ENCODE measurements at places on chromosomes 13 and 19.

DNA sequence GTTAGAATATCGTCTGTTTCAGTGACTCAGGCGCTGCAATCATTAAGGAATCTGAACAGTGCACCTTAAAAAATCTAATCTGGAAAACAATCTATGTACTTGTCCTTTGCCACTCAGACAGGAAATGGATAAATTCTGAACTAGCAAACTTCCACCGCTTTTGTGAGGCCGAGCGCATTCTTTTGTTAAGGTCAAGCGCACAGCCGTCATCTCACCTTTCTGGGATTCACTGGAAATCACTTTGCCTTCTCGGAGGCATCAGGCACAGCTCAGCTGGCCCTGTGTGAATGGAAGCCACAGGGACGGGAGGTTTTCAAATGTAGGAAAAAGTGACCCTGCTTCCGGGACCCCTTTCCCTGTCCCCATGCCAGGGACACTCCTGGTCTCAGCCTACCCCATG is 28.2 kb upstream of the SPACA7 start:
- DNase-seq = no peak

DNA sequence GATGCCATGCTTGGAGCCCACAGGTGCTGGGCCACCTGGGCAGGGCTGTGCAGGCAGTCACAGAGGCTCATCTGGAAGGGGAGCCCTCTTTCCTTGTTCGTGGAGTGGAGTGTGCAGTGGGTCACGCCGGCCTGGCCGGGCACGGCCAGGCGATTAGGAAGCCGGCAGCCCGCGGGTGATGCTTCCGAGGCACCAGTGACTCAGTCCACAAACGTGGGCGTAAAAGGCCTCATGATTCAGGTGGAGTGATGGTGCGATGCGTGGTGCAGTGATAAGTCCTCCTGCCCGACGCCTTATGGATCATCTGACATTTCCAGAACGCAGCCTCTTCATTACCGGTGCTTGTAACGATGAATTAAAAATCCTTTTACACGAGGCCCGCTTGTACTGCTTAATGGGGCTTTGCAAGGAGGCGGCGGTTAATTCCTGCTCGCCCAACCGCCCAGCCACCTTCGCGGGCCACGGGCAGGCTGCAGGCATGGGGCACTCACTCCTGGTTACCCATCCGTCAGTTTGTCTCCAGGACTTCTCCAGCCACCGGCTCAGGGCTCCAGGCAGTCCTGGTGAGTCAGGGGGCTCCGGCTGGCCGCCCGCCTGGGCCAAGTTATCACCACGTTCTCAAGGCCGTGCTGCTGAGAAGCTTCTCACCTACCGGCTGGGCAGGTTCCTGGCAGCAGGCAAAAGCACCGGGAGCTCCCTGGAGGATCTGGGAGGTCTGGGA is 172.4 kb downstream of the KDM4B start:
- no peak for DNase-seq

GRCh38 chr19:18940769-18941627 is at the start of gene HOMER3:
Gene HOMER3 (minus strand): TSS chr19:18941217. CDS start chr19:18938982, 2,235 bp downstream.
- peak; percentile 76 for DNase-seq

DNA sequence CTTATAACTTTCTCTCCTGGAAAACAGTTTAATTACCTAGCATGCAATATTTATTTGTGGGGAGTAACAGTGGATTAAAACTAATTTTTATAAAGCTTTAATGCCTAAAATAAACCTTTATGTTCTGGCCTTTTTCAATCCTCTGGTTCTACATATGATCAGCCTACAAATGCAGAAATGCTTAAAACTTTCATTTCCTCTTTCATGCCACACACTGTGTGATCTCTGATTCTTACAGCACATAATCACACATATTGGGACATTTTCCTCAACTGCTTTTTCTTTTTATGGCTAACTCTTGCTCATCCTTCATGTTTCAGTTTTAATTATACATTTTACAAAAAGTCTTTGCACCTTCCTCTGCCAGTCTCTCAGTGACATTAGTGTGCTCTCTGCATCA is 910.8 kb upstream of the SLITRK6 start:
- DNase-seq = no peak

- DNase-seq = no peak
Measured at GRCh38 chr19:5112681-5113575, 144.0 kb downstream of the KDM4B start.

- DNase-seq = no peak
Measured at GRCh38 chr19:51820011-51820410, 25.1 kb downstream of the FPR3 start.

- no peak for DNase-seq
Measured at GRCh38 chr13:39335721-39336120, 267.3 kb downstream of the LHFPL6 start.

- DNase-seq = no peak
Measured at GRCh38 chr19:35628264-35628564, 622 bp upstream of the RBM42 start.

DNA sequence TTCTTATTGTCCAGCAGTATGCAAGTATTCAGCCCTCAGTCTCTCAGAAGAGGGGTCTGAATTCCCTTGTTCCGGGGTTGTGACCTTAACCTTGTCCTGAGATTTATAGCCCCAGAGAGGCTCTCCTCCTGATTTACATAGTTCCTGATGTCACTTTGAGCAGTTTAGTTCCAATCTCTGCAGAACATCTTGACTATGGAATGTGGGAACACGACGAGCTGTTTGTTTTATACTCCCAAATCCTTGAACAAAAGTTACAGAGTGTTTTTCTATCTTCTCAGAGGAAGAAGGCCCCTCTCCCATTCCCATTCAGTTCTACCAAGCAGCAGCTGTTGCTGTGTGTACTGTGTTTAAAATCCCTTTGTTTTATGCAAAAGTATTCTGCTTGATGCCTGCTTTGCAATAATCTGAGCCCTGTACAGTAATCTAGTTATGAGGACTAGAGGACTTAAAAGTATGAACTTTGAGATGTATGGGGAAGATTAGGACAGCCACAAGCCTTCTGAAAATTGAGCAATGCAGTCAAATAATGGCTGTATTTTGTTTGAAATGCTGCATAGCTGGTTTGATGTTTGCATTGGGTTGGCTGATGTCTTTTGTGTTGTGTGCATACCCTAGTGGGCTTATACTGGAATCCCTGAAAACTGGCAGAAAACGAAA is 74.7 kb downstream of the KL start:
- DNase-seq = no peak

GRCh38 chr13:31032528-31033113 is 100.2 kb downstream of the TEX26 start:
- no peak for DNase-seq

- no peak for DNase-seq
Measured at GRCh38 chr13:113157206-113157928, 1.1 kb upstream of the PROZ start.

- no peak for DNase-seq
Measured at GRCh38 chr19:18300930-18301717, 19.7 kb upstream of the JUND start.

- DNase-seq = no peak
Measured at GRCh38 chr19:35204799-35205732, 23.5 kb downstream of the FAM187B start.

DNA sequence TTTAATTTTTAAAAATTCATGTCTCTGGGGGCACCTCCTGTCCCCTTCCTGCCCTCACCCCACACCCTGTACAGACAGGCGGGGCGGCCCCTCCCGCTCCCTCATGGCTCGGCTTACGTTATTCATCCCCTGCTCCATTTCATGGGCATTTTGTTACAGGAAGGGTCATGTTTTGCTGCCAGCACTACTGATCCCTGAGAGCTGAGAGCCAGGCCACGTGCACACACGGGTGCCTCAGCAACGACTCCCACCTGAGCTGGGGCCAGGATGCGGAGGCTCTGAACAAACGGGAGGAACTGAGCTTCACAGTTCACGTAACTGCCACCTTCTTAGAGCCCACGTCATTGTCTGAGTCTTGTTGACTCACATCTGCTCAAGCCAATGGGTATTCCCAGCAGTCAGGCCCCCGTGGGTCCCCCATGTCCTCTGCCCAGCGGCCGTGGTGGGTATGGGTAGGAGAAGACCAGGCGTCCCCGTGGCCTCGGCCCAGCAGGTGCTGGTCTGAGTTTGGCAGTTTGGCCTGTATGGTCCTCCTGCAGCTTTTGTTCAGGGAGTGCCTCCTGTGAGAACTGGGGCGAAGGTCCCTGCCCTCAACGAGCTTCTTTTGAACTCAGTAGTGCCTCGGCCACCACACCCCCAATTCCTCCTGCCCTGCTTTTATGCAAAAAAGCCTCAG is 16.4 kb upstream of the TMEM255B start:
- no peak for DNase-seq

GRCh38 chr13:113077566-113077952 is 28.0 kb upstream of the F7 start:
- no peak for DNase-seq

- DNase-seq = no peak
Measured at GRCh38 chr19:43966079-43966694, 15.2 kb downstream of the ZNF221 start.

- DNase-seq = no peak
Measured at GRCh38 chr19:1567116-1567847, 843 bp downstream of the MEX3D start.

- no peak for DNase-seq
Measured at GRCh38 chr13:51769455-51770127, 34.4 kb downstream of the DHRS12 start.

DNA sequence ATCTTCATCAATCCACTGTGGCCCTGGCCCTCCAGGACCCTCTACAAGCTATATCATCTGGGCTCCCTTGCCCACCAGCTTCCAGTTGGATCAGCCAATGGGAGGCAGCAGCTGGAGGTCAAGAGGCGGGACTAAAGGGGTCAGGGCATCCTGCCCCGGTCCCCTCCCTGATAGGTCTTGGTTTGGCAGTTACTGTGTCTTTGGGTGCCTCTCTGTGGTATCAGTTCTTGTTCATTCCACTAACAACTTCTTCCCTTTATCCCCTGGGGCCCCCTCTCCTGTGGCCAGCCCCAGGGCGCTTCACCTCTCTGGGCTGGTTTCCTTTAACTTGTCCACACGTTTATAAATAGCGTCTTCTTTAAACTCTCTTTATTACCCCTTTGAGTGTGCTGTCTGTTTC is 83.6 kb downstream of the DCT start:
- no peak for DNase-seq

DNA sequence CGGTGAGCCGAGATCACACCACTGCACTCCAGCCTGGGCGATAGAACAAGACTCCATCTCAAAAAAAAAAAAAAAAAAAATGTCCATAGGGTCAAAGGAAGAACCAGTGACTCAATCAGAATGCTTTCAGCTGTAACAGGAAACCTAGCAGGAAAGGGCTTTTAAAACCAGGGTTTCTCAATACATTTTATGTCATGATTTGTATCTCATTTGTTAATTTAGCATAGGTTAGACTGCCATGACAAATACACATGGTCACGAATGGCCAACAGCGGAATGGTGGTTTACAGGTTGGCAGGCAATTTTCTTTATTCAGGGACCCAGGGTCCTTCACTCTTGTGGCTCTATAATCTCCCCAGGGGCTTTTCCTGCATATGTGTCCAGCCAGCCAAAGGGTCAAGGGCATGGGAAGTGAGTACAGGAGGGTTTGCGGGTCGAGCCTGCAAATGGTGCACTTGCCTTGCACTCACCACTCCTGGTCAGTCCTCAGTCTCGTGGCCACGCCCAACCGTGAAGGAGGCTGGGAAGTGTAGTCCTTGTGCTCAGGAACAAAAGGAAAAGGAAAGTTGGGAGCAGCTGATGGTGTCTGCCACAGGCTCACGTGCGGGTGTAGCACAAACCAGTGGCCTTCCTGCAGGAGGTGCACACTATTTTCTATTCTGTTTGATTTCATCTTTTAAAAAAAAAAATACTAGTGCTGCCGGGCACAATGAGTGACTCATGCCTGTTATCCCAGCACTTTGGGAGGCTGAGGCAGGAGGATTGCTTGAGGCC is 14.8 kb downstream of the DHX34 start:
- DNase-seq = no peak

DNA sequence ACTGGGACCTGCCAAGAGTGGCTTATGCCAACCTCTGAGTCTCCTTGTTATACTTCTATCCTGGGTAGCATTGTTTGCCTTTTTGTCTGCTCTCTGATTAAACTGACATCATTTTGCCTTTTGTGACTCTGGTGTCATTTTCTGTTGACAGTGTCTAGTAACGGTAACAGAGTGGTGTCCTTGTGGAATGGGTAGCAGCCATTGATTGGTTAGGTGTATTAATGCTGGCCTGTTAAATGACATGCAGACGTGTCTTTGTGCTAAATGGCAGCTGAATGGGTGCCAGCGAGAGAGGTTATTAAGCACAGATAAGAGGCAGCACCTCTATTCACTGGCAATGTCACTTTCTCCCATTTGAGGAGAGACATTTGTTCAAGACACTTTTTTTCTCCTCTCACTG is 1289.4 kb downstream of the PCDH9 start:
- no peak for DNase-seq

DNA sequence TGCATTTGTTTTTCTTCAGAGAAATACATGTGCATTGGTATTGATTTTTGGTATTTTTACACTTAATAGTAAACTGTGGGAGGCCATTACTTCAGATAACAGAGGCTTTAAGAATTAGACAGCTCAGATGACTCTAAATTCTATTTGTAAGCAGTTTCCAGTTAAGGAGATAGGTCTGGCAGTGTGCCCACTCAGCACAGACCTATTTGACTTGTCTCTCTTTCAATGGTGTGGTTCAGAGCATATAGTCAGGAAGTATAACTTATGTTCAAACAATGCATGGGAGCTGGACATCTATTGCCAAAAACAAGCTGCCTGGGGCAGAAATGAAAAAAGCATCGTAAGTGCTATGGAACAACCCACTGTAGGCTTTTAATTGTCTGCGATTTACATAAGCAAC is 370.7 kb downstream of the HS6ST3 start:
- no peak for DNase-seq

GRCh38 chr13:48862572-48862971 is 113.1 kb upstream of the FNDC3A start:
- no peak for DNase-seq

- no peak for DNase-seq
Measured at GRCh38 chr19:10126213-10126639, 6.5 kb upstream of the EIF3G start.

GRCh38 chr13:58946274-58946673 is 1217.5 kb downstream of the DIAPH3 start:
- no peak for DNase-seq
